ENCODE measurements at places on chromosomes 2 and 18.

DNA sequence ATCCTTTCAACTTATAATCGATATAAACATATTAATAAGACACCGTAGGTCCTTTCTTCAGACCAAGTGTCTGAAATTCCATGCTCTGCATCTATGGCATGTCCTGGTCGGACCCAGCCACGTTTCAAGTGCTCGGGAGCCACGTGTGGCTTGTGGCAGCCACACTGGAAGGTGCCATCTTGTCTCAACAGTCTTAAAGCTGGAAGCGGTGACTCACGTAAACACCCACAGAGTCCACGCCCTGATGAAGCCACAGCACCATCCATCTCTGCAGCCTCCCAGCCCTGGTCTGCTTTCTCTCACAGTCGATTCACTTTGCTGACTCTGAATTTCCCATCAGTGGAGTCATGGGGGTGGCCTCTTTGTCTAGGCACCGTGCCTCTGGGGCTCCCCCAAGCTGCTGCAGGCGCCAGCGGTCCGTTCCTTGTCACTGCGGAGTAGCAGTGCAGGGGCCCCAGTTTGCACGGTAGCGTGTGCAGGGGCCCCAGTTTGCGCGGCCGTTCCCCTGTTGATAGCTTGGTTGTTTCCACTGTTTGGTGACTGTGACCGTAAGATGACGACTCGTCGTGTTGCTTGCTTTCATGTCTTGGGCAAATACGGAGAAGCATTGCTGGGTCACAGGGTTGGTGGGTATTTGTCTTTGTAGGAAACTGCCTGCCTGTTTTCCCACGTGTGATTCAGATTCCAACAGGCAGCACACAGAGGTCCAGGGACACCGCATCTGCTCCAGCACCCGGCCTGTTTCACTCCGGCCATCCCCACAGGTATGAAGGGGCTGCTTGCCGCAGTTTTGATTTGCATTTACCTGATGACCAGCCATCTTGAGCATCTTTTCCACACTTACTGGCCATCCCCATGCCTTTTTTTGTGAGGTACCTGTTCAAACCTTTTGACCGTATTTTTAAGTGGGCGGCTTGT is 240.3 kb downstream of the HDAC4 start:
- H3K4me3 ChIP-seq, result no peak overlapping the region
- H3K4me1 ChIP-seq, result no peaks in the 10 kb centered on the region
- H3K27me3 ChIP-seq, result no peaks in the 10 kb centered on the region
- no peak for DNase-seq

- H3K4me1 ChIP-seq, result no peaks in the 10 kb centered on the region
- no peak overlapping the region for H3K27ac ChIP-seq
- DNase-seq, result no peak
- no peak overlapping the region for H3K4me3 ChIP-seq
- H3K36me3 ChIP-seq, result no peaks in the 10 kb centered on the region
These were observed 153.4 kb downstream of the NDUFA10 start for GRCh38 chr2:239871481-239872435.

GRCh38 chr2:67879586-67880290 is 183.1 kb downstream of the C1D start:
- H3K27ac ChIP-seq, result no peak overlapping the region
- no peaks in the 10 kb centered on the region for H3K27me3 ChIP-seq
- DNase-seq, result no peak
- no peak overlapping the region for H3K4me3 ChIP-seq
- H3K36me3 ChIP-seq, result no peaks in the 10 kb centered on the region

- H3K36me3 ChIP-seq, result peaks cover 10% of the 10 kb centered on the region
- H3K4me3 ChIP-seq, result no peak overlapping the region
- H3K27me3 ChIP-seq, result no peaks in the 10 kb centered on the region
These were observed 28.0 kb downstream of the HPCAL1 start for GRCh38 chr2:10330700-10331026.

DNA sequence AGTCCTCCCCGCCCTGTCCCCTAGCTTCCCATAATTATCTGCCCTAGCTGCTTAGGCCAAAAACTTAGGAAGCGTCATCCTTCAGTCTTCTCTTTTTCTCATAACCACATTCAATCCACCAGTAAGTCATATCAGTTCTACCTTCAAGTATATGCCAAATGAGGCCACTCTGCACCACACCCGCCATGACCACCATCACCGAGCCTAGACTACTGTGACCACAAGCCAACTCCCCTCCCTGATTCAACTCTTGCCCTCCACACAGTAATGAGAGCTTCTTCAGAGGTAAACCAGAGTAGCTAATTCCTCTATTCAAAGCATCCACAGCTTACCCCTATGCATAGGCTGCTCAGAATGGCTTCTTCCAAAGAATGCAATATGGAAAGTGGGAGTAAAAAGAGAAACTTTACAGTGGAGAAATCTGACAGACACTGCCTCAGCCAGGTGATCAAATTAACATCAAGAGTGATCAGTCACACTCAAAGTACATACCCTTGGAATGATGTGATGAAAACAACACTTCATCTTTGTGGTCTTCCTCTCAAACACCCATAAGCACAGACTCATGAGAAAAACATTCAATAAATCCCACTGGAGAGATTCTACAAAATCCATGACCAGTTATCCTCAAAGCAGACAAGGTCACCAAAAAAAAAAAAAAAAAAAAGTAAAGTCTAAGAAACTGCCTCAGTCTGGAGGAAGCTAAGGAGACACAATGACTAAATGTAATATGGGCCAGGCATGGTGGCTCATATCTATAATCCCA is 17.7 kb downstream of the MBOAT2 start:
- H3K27ac ChIP-seq, result no peak overlapping the region
- no peaks in the 10 kb centered on the region for H3K27me3 ChIP-seq
- no peak for DNase-seq

All from PC-9 (cell line).